GM13977 (cell line): ENCODE measurements at places on chromosomes 16 and 17.

GRCh38 chr17:50794361-50794760 lies 27.0 kb upstream of the ANKRD40CL start:
- no peak for DNase-seq

DNA sequence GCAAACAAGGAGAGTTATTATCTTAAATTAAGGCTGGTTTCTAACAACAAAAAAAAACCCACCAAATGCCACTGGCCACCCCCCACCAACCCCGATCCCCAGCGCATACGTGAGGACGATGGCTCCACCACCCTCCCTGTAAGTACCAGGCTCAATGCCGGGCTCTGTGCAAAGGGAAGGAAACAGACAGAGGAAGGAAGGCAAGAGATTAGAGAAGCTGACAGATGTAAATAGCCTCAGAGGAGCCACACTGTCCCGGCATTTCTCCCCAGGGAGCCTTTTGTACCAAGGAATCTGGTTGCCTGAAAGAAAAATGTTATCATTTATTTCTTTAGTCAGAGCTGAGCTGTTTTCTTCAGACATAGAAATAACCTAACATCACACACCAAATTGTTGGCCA lies 13.1 kb downstream of the SOST start:
- DNase-seq: no peak

DNA sequence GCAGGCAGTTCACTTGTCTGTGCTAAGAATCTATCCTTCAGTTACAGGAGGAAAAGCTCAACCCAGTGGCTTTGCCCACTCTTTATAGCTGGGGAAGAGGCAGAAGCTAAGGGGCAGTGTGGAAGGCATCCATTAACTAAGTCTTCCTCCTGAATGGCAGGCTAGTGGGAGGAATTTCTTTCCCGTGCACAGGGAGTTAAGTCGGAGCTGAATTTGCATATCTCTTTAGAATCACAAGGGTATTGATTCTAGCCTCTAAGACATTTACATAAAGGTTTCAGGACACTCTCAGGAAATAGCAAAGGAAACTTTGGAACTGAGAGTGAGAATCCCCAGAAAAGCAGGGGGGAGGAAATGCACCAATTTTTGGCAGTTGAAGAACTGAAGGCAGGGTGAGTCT lies 245.6 kb downstream of the CA10 start:
- no peak for DNase-seq

DNA sequence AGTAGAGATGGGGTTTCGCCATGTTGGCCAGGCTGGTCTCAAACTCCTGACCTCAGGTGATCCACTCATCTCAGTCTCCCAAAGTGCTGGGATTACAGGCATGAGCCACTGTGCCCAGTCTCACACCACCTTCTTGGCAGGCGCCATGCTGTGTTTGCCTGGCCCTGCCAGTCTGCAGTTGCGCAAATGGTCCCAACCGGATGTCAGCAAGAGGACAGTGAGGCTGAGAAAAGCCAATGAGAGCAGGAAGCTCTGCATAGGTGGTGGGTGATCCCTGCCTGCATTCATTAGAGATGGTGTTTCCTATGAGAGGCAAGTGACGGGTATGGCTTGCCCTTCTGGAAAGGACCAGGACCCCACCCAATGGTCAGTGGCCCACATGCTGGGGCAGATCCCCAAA lies 59.3 kb downstream of the PECAM1 start:
- no peak for DNase-seq

- DNase-seq: no peak
These were observed 16.2 kb upstream of the NAGLU start for GRCh38 chr17:42519546-42520491.

- DNase-seq: no peak
These were observed 10.7 kb downstream of the DCTN5 start for GRCh38 chr16:23651943-23652468.

- DNase-seq: no peak
These were observed 354.7 kb upstream of the RBFOX1 start for GRCh38 chr16:6977916-6978315.

GRCh38 chr16:56488035-56488434 lies 31.8 kb downstream of the BBS2 start:
- DNase-seq: no peak
